ENCODE measurements at places on chromosomes 7 and 10.

GRCh38 chr10:72228318-72228751, 12.3 kb upstream of the ASCC1 start:
- no peak for DNase-seq

DNA sequence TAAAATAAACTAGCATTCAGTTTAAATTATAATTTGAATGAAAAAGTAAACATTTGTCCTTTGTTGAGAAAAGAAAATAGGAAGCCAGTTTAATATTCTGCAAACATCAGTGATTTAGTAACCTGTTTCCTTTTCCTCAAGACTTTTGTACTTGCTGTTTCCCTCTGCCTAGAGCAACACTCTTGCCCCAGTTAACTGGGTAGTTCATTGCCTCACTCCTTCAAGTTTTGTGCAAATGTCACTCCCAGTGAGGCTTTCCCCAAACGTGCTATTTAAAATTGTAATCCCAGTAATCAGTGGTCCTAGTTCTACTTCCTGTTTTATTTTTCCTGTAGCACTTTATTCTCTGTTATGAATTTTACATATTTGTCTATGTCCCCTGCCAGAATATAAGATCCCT, 23.8 kb downstream of the DLD start:
- no peak for DNase-seq

- DNase-seq, result no peak
These were observed 94.1 kb downstream of the AOAH start for GRCh38 chr7:36630112-36630650.

DNA sequence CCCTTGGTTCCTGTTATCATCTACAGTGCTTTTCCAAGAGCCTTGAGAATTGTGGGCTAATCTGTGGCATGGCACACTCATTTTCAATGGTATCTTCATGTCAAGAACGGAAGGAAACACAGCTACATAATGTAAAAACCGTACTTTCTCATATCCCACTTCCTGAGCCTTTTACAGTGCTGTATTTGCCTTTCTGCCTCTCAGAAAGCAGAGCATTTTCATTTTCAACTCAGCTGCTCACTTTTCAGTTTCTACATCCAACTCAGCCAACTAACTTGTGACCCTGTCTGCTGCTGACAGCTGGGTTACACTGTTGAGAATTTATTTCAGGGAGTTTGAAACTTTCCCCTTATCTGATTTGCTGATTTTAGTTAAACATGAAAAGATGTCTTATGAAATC, 875.8 kb upstream of the KCND2 start:
- no peak for DNase-seq

DNA sequence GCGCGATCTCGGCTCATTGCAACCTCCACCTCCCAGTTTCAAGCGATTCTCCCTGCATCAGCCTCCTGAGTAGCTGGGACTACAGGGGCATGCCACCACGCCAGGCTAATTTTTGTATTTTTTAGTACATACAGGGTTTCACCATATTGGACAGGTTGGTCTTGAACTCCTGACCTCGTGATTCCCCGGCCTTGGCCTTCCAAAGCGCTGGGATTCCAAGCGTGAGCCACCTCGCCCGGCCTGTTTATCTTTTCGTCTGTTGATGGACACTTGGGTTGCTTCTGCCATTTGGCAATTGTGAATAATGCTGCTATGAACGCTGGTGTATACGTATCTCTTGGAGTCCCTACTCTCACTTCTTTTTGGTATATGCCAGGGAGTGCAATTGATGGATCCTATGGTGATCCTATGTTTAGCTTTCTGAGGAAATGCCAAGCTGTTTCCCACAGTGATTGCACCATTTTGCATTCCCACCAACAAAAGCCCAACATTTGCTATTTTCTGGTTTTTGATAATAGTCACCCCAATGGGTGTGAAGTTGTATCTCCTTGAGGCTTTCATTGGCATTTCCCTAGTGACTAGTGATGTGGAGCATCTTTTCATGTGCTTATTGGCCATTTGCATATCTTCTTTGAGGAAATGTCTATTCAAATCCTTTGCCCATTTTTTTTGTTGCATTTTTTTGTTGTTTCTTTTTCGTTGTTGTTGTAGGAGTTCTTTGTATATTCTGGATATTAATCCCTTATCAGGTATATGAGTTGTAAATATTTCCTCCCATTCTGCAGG, 3.5 kb downstream of the ANTXRL start:
- DNase-seq, result no peak

DNA sequence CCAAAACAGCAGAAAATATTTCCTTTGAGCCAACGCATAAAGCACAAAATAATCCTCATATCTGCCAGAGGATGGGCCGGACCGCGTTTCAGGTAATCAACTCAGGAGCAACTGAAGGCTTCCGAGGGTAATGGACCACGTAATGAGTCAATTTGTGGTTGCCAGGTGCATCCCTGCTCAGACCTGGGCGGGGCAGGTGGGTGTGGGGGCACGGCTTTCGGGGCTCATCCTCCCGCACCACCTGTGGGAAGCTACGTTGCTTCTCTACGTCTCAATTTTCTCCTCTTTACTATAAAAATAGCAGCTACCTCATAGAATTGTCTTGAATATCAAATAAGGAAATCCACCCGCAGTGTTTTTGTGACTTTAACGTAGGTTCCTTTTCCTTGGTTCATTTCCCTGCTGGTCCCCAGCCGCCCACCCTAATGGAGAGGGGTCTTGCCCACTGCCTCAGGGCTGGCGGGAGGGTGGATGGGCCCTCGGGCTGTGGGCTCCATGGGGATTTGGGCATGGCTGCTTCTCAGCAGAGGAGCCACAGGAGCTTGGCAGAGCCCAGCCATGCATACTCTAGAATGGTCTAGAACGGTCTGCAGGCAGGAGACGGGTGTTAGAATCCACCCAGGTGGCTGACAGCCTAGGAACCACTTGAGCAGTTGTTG, 324.7 kb downstream of the ADARB2 start:
- DNase-seq, result no peak

GRCh38 chr7:51031216-51031615, 248.5 kb upstream of the GRB10 start:
- DNase-seq, result no peak

- DNase-seq, result no peak
These were observed 16.1 kb downstream of the CALU start for GRCh38 chr7:128755075-128755818.

GRCh38 chr10:129056734-129057689, 410.0 kb upstream of the MGMT start:
- DNase-seq, result no peak

- no peak for DNase-seq
These were observed 1249.9 kb upstream of the AUTS2 start for GRCh38 chr7:68348401-68348800.

- DNase-seq, result no peak
These were observed 17.3 kb downstream of the VWDE start for GRCh38 chr7:12386313-12386740.

GRCh38 chr7:158495216-158495615, 92.4 kb downstream of the PTPRN2 start:
- no peak for DNase-seq

DNA sequence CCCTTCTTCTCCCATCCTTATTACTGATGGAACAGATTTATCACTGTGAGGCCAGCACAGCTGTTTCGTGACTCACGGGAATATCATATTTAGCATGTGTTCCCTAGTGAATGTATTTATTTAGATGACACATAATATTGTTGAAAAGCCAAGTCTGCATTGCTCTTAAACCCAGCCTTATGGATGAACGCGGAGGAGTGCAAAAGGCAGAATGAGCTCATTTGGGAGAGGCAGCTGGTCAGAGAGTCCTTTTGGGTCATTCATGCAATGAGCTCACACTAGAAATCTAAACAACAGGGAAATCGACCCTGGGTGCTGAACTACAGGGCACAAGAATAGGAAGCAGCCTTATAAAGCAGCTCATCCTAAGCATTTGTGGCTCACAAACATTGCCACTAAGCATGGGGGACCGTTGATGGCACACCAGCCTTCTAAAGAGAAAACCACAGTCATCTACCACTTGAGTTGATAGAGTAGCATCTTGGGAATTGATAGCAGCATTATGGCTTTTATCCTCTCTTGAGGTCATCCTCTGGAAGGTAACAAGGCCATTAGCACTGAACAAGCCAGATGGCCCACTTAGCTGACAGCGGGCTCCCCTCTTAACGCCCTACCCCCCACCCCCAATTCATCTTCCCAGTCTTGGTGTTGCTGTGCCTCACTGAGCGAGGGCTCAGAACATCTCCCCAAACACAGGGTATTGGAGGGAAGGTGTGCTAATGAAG, 32.9 kb upstream of the SDK1 start:
- DNase-seq, result peak; percentile 97

DNA sequence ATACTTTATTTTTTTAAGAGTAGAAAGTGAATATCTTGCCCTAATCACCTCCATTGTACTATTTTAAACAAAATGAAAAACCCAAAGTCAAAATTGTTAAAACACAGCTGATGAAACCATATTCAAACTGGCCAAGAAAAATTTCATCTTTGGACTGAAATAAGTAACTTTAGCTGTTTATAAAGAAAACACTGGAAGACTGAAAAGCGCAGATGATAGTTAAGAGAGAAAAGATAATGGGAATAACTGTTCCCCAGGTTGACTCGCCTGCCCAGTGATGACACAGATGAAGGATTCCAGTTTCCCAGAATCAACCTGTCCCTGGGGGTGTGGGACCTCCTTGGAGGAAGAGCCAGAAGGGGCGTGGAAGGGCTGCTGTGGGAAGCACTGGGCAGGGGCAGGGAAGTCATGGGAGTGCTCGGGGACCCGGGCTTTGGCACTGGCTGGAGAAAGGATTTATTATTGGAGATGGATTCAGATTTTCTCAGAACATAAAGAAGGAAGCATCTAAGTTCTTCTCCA, 43.1 kb downstream of the DENND2A start:
- no peak for DNase-seq

- no peak for DNase-seq
These were observed 92.8 kb downstream of the ALOX5 start for GRCh38 chr10:45466784-45467183.

GRCh38 chr7:24143547-24143946, 140.4 kb upstream of the NPY start:
- DNase-seq, result no peak

GRCh38 chr7:82294382-82294784, 149.2 kb downstream of the CACNA2D1 start:
- no peak for DNase-seq

DNA sequence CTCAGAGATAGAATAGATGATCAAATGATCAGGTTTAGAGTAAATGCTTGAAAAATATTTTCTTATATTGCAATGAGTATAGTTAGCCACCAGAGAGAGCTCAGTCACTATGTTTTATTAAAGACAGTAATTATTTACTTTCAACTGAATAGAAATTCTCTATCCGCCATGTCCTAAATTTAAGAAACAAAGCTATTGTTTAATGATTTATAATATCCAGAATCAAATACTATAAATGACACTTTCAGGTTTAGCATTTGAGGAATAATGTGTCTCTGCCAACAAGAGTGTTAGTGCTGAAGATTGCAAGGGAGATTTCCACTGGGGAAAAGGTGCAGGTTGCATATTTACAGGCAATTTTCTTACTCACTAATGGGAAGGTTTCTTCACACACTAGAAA, 184.7 kb downstream of the DGKB start:
- DNase-seq, result no peak

DNA sequence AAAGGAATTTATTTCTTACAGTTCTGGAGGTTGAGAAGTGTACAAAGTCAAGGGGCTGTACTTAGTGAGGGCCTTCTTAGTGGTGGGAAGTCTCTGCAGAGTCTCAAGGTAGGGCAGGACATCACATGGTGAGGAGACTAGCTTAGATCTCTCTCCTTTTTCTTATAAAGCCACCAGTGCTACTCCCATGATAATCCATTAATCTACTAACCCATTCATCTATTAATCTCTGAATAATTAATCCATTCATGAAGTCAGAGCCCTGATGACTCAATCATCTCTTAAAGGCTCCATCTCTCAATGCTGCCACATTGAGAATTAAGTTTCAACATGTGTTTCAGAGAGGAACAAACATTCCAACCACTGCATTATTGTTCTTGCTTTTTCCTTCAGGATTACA, 64.4 kb upstream of the CSTF2T start:
- DNase-seq, result no peak

DNA sequence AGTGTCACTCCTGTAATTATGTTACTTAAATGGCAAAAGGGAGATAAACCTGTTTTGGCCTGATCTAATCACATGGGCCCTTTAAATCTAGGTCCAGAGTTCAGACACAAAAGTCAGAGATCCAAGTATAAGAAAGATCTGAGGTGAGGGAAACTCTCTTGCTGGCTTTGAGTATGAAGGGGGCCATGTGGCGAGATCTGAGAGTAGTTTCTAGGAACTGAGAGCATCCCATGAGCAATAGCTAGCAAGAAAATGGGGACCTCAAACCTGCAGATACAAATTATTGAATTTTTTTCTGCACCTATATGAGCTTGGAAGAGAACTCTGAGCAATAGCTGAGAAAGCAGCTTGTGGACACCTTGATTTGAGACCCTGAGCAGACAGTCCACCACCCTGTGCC, 27.6 kb downstream of the ANKRD7 start:
- DNase-seq, result no peak

DNA sequence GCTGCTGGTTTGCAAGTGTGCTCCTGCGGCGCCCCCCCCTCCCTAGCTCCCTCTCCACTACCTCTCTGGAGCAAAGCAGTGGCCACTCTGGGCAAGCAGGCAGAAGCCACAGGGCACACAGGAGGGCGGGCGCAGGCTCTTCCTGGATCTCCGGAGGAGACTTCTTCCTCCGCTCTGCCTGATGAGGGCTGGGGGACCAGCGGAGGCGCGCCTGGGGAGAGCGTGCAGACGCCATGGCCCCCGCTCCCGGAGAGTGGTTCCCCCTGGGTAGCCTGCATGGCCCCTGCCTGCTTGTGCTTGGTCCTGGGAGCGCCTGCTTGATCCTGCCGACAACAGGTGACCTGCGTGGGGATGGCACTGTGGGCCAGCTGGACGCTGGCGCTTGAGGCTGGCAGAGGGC, 29.0 kb downstream of the ANKMY2 start:
- DNase-seq, result no peak

GRCh38 chr10:132245056-132245455, 58.3 kb downstream of the DPYSL4 start:
- DNase-seq, result no peak

- DNase-seq, result no peak
These were observed 854.2 kb upstream of the AUTS2 start for GRCh38 chr7:68744036-68744435.

DNA sequence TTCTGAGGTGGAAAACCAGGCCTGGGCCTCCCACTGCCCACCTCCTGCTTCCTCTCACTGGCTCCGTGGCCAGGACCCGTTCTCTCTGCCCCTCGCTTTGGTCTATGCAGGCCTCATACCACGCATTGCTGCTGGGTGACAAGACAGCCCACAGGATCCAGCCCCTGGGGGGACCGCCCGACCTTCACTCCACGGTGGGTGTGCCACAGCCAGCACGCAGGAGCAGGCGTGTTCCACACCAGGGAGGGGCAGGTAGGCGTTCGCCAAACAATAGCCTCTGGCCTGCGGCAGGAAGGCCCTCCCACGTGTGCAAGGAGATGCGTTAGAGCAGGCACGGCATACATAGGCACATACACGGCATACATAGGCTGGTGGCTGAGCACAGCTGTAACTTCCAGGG, 233.4 kb downstream of the WDR37 start:
- DNase-seq, result no peak

GRCh38 chr10:88901984-88902789, 22.1 kb downstream of the STAMBPL1 start:
- DNase-seq, result no peak

GRCh38 chr7:92546856-92547497, 18.4 kb downstream of the RBM48 start:
- no peak for DNase-seq
